ENCODE measurements at places on chromosomes 7 and 10.

DNA sequence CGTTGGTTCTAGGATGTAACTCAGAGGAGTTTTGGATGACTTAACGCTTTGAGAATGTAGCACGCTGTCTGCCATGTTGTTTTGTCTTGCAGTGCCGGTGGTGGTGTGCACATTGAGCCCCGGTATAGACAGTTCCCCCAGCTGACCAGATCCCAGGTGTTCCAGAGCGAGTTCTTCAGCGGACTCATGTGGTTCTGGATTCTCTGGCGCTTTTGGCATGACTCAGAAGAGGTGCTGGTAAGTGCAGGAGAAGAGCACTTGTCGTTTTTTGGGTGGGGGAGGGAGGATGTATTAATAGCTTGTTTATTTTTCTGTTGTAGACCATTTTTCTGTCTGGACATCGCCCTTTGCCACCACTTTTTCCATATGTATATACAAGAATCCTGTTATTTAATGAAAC, 6.3 kb downstream of the NDUFB2 start:
- DNase-seq = no peak

GRCh38 chr7:6026820-6027311, 4.3 kb upstream of the ANKRD61 start:
- DNase-seq = peak; percentile 8

DNA sequence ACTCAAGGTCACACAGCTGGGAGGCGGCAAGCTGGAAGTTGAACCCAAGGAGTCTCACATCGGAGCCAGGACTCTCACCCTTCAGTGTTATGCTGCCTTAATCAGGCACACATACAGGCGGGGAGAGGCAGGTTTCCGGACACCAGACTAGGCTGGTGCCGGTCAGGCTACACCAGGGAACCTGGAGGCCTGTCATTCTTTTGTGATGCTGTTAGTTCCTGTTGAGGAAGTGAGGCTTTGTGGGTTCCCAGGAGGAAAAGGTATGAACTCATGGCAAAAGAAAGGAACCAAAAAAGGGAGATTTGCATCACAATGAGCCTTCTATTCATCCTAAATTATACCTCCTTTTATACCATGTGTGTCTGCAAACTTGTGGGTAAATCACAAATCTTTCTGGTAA, 103.8 kb downstream of the TCF7L2 start:
- DNase-seq = no peak

DNA sequence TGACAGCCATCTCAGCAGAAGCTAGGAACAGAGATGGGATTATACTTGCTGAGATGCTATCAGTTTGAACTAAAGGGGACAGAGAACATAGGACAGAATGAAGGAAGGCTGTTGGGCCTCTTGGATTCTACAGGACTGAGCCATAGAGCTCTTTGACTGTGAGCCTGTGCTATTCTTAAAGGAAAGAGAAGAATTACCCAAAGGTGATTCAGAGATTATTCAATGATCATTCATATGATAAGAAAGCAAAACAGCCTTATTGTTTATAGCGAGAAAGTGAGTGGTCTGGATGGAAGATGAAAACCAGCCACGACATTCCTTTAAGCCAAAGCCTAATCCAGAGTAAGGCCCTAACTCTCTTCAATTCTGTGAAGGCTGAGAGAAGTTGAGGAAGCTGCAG, 69.7 kb upstream of the NEUROD6 start:
- DNase-seq = no peak

GRCh38 chr10:88986549-88987242, 3.9 kb upstream of the FAS start:
- no peak for DNase-seq

- DNase-seq = no peak
Measured at GRCh38 chr10:106997721-106998120, 166.8 kb downstream of the SORCS1 start.

DNA sequence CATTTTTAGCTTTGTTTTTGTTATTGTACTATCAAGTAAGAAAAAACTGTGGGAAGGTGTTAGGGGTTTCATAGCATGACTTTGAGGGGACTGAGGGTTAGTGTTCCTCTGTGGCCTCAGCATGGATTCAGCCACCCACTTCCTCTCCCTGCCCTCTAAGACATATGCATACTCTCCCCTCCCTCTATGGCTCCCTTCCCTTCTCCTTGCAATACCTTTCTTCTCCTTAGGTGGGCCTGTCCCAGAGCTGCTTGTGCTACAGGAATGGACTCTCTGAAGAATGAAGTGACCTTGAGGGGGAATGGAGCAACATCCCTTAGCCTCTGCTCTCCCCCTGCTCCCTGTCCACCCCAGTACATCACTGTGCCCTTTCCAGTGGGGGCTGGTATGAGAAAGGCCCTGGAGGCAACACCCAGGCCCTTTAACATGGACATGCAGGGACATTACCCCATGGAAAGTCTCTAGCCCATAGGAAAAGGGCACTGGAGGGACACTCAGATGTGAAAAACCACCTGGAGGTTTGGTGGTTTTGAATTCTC, 22.4 kb downstream of the CDH23 start:
- no peak for DNase-seq

- no peak for DNase-seq
Measured at GRCh38 chr7:86094166-86094669, 549.5 kb upstream of the GRM3 start.

GRCh38 chr7:97117035-97117371, 495 bp upstream of the SDHAF3 start:
- no peak for DNase-seq

DNA sequence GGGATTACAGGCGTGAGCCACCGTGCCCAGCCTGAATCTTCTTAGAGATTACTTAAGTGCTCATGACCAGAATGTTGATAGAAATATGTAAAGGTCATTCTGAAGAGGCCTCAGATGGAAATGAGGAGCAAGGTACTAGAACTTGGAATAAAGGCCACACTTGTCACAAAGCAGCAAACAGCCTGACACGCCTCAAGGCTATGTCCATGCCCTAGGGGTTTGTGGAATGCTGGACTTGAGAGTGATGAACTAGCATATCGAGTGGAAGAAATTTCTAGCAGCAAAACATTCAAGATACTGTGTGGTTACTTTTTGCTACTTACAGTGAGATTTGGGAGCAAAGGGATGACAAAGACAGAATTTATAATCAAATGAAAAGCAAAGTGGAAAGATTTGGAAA, 39.0 kb downstream of the ZNF438 start:
- DNase-seq = no peak

DNA sequence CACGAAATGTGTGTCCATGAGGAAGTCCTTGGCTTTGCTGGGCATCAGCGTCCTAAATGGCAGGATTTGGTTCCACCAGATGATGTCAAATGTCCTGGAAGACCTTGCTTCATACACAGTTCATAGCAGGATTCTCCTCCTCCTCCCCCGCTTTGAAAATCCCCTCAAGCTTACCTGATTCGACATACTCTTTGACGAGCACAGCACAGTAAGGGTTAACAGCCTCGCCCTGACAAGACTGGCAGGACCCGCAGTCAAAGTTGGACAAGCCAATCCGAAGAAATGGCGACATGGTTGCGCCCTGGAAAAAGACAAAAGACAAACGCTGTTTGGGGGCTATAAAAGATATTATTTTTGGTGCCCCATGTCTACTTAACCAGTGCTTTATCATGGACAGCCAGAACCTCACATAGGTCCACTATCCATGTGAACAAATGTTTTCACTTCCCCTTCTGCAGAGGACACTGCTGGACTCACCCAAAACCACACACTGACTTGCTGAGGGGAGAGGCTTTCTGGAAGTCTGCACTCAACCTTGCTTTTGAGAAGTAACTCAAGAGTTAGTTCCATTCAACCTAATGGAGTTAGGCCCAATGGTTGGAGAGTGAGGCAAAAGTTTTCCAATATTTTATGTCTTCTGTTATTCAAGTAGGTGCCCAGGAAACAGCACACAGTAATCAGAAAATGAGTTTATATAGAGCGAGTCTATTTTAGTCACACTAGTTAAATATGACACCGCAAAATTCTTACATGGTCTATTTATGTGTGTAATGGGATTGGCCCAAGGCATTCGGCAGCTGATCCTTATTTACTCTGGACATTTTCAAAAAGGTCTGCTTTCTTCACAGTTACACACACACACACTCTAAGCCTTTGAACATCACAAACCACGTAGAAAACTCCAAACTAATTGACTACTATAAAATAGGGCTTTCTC, 65.0 kb downstream of the PRKCQ start:
- DNase-seq = no peak

- DNase-seq = no peak
Measured at GRCh38 chr10:74328388-74328787, 177.4 kb downstream of the ADK start.

- no peak for DNase-seq
Measured at GRCh38 chr7:3977391-3977790, 676.3 kb downstream of the SDK1 start.

DNA sequence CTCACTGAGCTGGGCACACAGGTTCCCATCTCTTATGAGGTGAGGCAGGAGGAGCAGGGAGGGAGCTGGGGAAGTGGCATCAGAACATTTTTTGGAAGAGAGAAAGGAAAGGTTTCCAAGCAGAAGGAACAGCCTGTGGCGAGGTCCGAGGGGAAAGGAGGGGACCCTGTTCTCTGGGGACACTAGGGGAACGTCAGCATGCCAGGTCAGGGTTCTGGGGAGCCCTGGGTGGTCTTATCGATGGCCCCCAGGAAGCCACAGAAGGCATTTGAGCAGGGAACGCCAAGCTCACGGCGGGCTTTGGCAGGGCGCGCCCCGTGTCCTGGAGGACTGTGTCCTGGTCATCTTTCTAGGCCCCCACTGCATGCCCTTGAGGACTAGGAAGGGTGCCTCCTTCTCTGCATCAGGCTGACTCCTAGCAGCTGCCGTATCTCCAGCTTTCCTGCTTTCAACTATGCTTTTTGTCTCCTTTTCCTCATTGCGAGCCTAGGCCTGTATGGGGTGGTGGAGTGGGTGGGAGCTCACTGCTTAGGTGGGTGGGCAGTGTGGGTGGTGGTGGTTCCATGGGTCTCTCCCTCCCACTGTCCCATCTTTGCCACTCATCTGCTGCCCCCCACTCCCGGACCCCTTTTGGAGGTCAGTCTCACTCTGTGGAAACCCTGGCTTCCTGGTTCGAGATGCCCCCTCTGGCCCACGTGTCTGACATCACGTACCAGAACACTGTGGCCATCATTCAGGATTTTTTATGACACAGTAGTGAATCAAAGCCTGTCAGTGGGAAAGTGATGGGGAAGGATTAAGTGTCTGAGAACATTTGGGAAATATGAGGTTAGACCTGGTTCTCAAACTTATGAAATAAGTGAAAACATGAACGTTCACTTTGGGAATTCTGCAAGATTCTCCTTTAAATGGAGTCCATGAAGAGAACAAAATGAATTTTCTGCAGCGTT, 89.1 kb downstream of the CUX1 start:
- DNase-seq = no peak

- DNase-seq = no peak
Measured at GRCh38 chr7:66237906-66238772, 33.0 kb downstream of the TPST1 start.

DNA sequence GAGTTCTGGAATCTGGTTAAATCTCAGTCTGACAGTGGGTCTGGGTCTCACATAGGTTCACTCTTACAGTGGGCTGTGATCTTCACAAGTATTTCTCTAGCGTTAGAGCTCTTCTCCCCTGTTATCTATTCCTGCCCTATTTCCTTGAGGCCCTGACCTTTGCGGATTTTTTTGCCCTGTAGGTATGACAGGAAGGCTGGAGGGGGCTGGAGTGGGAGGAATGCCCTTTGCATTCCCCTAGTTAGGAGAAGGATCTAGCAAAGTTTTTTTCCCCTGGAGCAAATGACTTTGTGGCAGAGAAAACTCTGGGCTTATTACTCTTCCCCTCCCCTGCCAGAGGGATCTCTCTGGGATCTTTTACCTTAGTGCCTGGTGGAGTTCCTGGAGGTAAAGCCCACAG, 49.2 kb downstream of the GALNT11 start:
- DNase-seq = no peak

GRCh38 chr10:59830601-59831259, 75.6 kb downstream of the CCDC6 start:
- DNase-seq = no peak

DNA sequence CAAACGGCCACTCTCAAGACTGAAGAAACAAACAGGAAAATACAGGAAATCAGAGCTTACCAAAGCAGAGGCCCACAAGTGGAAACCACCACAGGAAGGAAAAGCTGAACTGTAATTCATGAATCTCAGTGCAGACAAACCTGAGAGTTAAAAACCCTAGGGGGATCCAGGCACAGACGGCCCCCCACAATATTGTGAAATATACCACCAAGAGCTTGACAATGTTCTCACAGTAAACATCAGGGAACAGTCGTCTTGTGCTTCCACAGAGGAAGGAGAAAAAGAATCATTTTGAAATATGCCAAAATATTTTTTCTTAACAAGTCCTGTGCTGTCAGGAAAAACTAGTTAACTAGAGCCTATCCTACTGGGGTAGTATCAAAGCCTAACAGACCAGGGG, 68.2 kb upstream of the NRG3 start:
- DNase-seq = no peak

GRCh38 chr7:23389701-23390100, 80.6 kb downstream of the IGF2BP3 start:
- no peak for DNase-seq

DNA sequence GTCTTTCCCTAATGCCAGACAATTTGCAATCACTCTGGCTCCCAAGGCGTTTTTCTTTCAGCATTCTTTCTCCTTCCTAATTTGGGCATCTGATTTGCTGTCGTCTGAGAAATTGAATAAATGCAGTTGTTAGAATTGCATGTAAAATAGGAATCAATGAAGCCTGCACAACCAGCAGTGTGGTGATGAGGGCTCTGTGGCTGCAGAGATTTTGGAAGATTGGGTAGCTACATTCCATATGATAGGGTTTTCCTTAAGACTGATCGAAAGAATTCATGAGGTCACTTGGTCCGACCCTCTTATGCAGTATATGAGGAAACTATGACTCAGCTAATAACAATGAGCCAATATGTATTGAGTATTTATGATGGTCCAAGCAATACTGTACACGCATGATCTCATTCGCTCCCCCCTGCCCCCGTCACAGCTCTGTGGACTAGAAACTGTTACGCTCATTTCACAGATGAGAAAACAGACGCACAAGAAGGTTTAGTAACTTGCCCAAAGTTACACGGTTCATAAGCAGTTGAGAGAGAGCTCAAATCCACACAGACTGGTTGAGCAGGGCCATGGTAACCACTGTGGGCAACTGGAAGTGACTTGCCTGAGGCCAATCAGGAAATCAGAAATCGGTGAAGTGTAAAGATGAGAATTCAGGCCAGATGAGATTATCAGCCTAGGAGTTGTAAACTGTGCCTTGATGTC, 527.2 kb downstream of the GATA3 start:
- no peak for DNase-seq

DNA sequence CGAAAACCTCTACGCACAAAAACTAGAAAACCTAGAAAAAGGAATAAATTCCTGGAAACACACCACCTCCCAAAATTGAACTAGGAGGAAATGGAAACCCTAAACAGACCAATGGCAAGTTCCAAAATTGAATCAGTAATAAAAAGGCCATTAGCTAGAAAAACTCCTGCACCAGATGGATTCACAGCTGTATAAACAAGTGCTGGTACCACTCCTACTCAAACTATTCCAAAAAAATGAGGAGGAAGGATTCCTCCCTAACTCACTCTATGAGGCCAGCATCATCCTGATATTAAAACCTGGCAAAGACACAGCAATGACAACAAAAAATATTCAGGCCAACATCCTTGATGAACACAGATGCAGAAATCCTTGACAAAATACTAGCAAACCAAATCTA, 228.2 kb downstream of the CHRM2 start:
- DNase-seq = no peak

GRCh38 chr10:16893664-16894063, 76.4 kb upstream of the RSU1 start:
- DNase-seq = no peak

- peak; percentile 9 for DNase-seq
Measured at GRCh38 chr10:101041252-101041761, 10.3 kb downstream of the SFXN3 start.
